Calu3 (cell line): ENCODE measurements at places on chromosomes 7 and 10. TPM values are rescaled to one million over a fixed set of nuclear protein-coding genes. Genes with fewer than 3 reads are reported as not detected.

GRCh38 chr10:24229909-24230308 is 21.0 kb downstream of the KIAA1217 start:
- no peak for DNase-seq

- DNase-seq = peak; percentile 60
Measured at GRCh38 chr10:36888925-36889573, 236.3 kb upstream of the ANKRD30A start.

DNA sequence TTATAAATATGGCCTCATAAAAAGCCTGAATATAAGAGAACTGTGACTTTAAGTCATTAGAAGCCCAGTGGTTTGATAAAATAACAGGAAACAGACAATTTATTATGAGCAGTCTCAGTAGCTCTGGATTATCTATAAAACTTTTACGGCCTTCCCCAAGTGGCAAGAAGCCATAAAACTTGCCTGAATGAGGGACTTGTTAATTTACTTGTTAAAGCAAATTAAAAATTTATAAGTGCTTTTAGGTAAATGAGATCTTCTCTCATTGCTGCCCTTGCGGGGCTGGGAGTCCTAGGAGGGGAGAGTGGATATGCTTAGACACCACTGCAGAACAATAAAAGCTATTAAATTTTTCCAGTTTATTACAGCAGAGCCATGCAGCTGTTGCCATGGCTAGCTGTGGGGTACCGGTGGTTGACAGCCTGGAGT is 499.9 kb downstream of the AUTS2 start:
- DNase-seq = no peak

DNA sequence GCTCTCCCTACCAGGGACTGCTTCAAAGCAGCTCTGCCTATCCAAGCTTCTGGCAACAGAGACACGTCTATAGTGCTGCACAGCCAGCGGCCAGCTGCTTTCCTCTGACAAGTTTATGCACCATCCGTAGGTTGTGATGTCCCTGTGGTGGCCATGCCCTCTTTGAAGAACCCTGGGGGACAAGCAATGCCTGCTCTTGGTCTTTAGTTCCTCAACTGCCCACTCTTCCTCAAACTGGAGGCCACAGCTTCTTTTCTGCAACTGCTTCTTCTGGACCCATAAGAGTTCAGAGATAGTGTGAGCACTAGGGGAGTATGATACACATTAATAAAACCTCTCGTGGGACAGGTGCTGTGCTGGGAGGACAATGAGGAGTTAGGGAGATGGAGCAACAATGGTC is 164.9 kb downstream of the ELMO1 start:
- DNase-seq = no peak

Gene FUOM
- 11.5 and 15.0 TPM in 2 replicates for total RNA-seq

Gene TBXAS1
- 31.2 and 33.0 TPM in 2 replicates for total RNA-seq

Gene STEAP1B
- 2.6 and 4.4 TPM in 2 replicates for total RNA-seq

GRCh38 chr10:13705526-13706174 is 118.9 kb downstream of the PRPF18 start:
- no peak for DNase-seq

Gene JAKMIP3
- total RNA-seq = 0.05 TPM in 2 replicates

DNA sequence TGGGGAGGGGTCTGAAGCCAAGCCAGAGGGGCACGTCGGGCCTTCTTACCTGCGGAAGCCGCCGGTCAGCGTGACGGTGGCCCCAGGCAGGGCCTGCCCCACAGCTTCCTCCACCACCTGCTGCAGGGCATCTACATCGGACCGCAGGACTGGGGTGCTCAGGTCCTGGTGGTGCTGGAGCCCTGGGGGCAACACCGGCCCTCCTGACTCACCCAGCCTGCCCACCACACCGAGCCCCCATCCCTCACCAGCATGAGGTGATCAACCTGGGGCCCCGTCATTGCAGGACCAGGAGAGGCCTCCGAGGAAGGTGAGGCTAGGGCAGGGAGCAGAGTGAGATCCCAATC is 8.0 kb downstream of the POLM start:
- DNase-seq = no peak

DNA sequence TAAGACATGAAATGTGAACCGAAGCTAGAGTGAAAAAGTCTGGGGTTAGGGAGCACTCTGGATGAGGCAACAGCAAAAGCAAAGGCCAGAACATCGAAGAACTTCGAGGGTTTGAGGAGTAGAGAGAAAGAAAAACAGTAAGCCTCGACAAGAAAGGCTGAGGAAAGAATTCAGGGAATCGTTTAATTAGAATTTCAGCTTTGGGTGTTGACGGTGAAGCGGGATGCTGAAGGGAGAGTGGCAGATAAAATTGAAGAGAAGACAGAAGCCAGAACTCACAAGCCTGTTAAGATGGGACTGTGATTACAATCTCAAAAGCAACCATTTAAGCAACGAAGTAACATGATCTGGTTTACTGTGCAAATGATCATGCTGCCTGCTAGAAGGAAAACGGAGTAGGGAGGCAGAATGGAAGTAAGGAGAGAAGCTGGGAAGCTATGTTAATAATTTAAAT is 2.1 kb downstream of the TRDMT1 start:
- no peak for DNase-seq

DNA sequence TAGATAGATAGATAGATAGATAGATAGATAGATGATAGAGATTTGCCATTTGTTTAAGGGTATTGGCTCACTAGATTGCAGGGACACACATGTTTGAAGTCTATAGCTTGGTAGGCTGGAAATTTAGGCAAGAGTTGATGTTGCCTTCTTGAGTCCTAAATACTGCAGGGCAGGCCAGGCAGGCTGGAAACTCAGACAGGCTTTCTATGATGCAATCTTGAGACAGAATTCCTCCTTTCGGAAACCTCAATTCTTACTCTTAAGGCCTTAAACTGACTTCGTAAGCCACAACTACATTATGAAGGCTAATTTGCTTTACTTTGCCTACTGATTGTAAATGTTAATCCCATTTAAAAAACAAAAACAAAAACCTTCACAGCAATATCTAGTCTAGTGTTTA is 322.9 kb upstream of the AKR1E2 start:
- DNase-seq = no peak

DNA sequence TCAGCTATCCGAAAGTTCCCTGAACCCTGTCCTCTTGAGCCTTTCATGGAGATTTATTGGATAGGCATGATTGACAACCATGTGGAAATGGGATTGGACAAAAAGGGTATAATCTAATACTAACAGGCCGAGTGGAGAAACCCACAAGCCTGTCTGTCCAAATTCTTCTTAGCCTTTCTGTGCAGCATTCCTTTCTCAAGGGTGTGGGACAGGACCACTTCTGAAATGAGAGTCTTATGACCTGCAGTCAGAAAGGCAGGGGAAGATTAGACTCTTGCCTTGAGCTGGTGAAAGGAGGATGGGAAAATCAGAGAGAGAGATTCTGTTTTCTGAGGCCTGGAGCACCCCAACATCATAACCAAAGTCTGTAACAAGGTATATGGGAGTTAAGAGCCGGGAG is 85.5 kb downstream of the MAPK8 start:
- no peak for DNase-seq

Gene MRLN
- total RNA-seq = not detected in 2 replicates

DNA sequence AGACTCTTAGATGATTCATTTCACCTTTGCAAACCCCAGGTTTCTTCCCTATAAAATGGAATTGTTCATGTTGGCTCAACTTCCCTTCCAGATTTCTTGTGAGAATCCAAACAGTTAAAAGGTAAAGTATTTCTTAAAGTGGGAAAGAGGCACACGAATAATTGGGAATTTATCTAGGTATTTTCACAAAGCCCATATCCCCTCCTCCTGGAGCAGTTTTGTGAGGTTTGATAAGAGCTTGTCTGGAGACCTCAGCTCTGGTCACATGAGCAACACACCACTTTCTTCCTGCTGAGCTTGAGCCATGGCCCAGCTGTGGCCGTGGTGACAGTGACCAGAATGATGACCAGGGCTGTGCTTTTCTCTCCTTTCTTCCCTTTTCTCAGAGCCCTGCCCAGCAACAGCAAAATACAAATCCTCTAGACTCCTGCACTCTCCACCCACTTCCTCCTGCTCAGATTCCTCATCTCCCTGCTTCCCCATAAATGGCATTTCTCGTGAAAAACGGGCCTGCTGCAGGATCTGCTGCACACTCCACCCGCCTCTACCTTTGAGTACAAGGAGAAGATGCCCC is 87.7 kb downstream of the PIK3CG start:
- no peak for DNase-seq

DNA sequence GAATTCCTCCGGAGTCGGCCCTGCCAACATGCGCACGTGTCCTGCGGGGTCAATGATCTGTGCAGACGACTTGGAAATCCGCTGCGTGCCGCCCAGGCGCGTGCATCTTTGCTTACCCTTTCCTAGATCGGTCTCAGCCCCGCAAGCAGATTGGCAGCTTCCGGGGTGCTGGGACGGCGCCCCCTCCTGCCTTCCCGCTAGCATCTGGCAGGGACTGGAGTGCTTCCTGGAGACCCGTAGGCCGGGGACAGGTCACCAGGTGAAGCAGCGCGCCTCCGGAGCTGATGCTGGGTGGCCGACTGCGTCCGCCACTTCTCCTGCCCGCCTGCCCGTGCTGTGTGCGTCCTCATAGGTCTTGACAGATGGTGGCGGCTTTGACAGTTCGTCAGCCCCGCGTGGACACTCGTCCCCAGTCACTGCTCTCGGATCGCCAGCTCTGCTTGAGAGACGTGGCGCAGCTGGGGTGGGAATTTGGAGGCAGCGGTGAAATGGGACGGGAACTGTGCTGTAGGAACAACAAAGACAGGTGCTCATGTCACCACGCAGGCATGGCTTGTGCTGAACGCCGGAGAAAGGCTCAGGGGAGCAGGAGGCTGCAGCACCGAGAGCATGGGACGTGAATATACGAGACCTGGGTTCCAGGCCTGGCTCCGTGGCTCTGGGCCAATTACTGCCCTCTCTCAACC is 21.9 kb upstream of the KCNK18 start:
- no peak for DNase-seq

GRCh38 chr7:65301007-65301406 is 72.6 kb upstream of the ZNF92 start:
- no peak for DNase-seq

DNA sequence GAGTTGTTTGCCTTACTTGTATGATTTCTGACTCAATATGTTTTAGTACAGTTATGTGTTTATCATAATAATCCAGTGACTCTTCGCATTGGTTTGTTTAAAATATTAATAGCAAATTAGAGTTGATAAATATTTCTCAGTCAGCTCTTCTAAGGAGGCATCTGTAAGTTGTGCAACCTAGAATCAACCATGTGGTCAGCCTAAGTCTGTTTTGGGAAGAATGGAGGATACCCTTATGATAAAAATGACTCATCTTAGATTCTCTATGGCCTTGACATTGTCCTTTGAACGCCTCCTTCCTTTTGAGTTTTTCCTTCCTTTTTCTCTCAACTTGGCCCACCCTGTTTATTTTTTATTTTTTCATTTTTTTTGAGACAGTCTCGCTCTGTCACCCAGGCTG is 18.8 kb downstream of the DNAJC9 start:
- DNase-seq = no peak

Gene CCL26
- total RNA-seq = not detected in 2 replicates

DNA sequence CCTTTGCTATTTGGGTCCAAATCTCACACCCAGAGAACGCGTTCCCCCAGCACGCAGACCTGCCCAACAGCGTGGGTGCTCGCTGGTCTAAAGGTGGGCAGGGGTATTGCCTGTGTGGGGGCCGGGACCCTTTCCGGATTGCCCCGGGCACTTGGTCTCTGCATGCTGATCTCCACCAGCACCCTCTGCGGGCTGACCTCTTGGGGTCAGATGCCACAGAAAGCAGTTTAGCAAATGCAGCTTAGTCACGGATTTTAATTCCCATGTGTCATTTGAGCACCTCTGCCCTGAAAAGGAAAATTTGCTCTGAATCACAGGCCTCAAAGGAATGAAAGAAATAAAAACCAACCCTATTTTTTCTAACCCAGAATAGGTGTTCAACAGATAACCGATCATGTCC is 46.7 kb downstream of the PKD1L1 start:
- no peak for DNase-seq

DNA sequence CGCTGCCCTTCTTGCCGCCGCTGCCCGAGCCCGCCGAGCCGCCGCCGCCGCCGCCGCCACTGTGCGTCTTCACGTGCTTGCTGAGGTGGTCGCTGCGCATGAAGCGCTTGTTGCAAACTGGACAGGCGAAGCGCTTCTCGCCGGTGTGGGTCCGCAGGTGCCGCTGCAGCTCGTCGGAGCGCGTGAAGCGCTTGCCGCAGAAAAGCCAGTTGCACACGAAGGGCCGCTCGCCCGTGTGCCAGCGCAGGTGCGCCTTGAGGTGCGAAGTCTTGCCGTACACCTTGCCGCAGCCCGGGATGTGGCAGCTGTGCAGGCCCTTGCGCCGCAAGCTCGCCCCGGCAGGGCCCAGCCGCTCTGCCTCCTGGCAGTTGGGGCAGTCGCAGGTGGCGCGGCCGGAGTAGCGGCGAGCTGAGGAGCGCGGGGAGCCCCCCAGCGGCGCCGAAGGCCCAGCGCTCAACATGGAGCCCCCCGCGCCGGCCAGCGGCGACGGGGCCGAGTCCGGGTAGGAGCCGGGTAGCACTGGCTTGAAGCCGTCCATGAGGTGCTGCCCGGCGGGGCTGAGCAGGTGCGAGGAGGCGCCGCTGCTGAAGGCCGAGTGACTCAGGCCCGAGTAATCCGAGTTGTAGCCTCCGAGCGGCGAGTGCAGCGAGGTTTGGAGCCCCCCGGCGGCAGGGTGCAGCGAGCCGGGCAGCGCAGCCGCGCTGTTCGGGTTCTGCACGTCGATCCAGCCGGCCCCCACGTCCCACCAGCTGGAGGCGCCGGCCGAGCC is 2.1 kb downstream of the SP8 start:
- DNase-seq = peak; percentile 58

GRCh38 chr7:88071994-88072714 is 138.1 kb downstream of the ADAM22 start:
- DNase-seq = no peak

GRCh38 chr7:149381245-149381644 is 79.6 kb downstream of the ZNF777 start:
- DNase-seq = no peak

DNA sequence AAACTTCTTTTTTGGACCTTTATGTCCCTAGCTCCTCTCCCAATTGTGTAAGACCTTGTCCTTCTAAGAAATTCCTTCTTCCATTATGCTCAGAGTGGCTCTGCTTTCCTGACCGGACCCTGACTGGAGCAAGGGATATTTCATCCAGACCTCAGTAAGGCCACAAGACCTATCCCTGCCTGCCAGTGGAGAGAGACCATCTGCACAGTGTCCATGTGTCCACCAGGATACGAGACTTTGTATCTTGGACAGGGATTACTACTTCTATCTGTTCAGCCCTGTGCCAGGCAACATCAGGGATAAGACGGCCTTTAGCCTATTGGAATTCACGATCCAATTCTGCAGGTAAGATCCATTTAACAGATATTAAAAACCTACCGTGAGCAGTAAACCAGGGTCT is 7.2 kb upstream of the ATOH7 start:
- DNase-seq = no peak

DNA sequence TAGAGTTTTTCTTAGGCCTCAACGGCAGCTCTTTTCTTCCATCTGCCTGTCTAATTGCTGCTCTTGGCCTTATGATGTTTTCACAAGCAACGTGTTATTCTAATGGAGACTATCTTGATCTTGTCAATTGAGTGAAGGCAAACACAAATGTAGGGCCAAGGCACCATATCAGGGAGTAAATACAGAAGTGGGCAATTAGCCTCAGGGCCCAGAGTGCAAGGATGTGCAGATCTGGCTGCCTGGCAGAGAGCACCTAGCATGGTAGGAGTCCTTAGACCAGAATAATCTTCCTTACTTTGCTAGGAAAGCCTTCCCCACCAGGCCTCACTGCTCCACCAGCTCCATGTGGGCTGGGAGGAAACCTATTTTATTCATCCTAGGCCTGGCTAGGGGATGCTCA is 590.9 kb downstream of the LRMDA start:
- no peak for DNase-seq

Gene AFAP1L2
- total RNA-seq = 0.76 and 1.1 TPM in 2 replicates

Gene CREB5
- total RNA-seq = 12.9 and 19.2 TPM in 2 replicates
